ENCODE measurements at places on chromosomes 5 and 9. TPM values are rescaled to one million over a fixed set of nuclear protein-coding genes. Genes with fewer than 3 reads are reported as not detected.

The TSLP gene
- total RNA-seq = 0.28 TPM

- no peak for DNase-seq
These were observed 47.0 kb downstream of the SLC44A1 start for GRCh38 chr9:105291422-105291859.

GRCh38 chr5:137761566-137761965, 7.4 kb upstream of the HNRNPA0 start:
- no peak for DNase-seq

GRCh38 chr5:45578270-45578669, 117.9 kb downstream of the HCN1 start:
- no peak for DNase-seq

GRCh38 chr5:176955895-176956294, 50.7 kb downstream of the UIMC1 start:
- DNase-seq = peak; percentile 23

The CYFIP2 gene
- 11.7 TPM for total RNA-seq

The CTSL gene
- 57.0 TPM for total RNA-seq

DNA sequence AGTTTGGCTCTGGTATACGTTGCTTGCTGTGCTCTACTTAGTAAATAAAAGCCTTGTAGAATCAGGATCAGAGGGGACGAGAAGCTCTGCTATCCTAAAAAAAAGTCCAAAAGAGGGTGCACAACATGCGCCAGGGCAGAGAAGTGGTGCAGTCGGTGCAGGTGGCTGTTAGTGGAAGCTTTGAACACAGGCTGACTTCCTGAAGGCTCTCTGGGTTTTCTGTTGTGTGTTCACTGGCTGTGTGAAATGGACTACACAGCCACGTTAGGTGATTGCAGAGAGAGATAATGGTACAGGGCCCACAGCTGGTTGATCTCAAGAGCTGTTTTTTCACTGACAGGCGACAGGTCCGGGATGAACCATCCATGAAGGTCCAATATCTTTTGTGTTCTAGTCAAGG, 167.4 kb downstream of the TMEM167A start:
- DNase-seq = no peak

The NTNG2 gene
- total RNA-seq = 0.54 TPM

- DNase-seq = no peak
These were observed 294.9 kb downstream of the TAF11L14 start for GRCh38 chr5:17929171-17929570.

DNA sequence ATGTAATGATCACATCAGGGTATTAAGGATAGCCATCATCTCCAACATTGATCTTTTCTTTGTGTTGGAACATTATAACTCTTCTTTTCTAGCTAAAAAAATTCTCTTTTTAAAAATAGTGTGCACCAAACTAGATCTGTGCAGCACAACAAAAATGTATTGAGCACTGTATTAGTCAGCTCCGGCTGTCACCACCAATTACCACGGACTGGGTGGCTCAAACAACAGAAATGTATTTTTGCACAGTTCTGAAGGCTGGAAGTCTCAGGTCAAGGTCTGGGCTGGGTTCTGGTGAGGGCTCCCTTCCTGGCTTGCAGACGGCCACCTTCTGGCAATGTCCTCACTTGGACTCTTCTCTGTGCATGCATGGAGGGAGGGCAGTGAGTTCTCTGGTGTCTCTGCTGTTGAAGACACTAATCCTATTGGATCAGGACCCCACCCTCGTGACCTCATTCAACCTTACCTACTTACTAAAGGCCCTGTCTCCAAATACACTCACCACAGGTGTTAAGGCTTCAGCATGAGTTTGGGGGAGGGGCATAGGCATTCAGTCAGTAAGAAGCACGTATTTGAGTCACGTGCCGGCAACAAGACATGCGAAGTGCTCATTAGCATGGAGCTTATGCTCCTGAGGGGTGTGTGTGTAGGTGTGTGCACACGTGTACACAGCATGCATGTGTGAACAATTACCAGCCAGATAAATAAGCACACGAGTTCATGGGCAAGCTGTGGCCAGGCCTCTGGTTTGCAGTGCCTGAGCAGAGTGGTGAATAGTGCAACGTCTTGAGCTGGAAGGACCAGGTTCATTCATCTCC, 89.4 kb upstream of the SH3PXD2B start:
- no peak for DNase-seq

DNA sequence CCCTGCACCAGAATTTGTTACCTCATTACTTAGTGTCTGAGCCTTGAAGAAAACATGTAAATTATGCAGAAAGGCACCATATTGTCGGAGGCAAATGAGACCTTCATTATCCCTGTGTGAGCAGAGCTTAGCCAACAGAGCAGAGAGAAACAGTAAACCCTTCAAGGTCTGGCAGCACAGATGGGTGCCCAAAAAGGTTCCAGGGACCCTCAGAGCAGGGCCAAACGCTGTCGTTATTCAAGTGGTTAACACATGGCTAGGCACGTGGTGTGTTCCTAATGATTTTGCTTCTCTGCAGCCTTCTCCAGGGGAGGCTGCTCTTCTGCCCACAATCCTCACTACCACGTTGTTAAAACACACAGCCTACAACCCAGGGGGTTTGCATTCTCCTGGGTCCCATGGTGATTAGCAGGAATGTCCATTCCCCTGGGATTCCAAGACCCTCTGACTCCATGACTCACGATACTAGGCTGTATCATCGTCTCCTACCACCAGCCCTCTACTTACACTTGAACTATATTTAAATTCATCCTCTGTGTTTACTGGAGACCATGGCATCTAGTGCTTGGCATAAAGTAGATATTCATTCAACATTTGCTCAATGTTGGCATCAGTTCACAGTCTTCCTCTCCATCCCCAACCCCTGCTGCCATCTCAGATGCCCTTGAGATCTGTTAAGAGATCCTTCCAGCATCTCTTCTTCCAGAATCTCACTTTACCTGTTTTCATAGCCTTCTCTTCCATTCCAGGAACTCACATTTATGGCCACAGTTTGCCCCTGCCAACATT, 174.5 kb upstream of the RAD23B start:
- no peak for DNase-seq

DNA sequence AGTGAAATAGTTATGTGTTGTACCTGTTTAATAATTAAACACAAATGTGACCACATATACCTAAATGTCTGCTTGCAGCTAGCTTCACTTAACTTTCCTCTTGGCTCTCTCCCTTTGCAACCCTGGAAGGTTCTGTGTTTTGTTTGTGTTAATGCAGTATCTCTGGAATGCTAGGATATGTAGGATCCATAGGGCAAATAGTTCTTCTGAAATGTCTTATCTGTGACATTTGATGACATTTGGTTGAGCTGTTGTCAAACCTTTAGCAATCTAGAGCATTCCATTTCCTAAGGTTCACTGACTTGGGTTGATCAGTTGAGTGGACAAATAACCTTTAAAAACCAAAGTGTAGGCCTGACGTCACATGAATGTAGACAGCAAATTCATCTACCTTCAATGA, 21.8 kb downstream of the CTNNA1 start:
- DNase-seq = no peak

DNA sequence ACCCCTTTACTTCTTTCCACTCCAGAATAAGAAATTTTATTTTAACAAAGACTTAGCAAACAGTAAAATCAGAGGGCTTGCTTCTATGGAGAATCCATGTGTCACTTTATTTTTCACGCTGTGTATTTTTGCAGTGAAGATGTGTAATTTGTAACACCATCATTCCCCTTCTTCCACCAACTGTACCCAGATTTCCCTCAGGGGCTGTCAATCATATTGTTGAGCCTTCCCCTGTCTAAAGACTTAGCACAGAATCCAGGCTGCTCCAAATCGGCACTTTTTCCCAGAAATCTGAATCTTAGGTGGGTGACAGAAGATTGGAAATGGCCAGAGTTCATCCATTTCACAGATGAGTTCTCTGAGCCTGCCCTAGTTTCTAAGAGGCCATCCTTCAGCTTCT, 115.9 kb downstream of the GNAQ start:
- DNase-seq = no peak

DNA sequence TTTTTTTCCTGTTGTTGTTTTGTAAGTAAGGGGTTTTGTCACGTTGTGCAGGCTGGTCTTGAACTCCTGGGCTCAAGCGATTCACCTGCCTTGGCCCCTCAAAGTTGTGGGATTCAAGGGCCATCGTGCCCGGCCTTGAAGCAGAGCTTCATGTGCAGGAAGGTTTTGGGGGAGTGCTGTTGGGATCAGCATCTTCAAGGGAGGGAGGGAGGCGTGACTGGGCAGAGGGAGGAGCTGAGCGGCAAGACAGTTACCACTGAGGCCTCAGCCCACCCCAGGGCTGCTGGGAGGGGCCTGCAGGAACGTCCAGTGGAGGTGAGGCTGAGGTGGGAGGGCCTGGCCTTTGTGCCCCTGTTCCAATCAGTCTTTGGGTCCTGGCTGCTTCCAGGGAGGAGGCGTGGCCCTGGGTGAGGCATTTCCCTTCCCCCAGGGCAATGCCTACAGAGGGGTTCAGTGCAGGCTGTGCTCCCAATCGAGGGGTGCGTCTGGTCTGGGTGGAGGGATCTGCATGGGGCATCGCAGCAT, 21.4 kb downstream of the OR2V1 start:
- no peak for DNase-seq

DNA sequence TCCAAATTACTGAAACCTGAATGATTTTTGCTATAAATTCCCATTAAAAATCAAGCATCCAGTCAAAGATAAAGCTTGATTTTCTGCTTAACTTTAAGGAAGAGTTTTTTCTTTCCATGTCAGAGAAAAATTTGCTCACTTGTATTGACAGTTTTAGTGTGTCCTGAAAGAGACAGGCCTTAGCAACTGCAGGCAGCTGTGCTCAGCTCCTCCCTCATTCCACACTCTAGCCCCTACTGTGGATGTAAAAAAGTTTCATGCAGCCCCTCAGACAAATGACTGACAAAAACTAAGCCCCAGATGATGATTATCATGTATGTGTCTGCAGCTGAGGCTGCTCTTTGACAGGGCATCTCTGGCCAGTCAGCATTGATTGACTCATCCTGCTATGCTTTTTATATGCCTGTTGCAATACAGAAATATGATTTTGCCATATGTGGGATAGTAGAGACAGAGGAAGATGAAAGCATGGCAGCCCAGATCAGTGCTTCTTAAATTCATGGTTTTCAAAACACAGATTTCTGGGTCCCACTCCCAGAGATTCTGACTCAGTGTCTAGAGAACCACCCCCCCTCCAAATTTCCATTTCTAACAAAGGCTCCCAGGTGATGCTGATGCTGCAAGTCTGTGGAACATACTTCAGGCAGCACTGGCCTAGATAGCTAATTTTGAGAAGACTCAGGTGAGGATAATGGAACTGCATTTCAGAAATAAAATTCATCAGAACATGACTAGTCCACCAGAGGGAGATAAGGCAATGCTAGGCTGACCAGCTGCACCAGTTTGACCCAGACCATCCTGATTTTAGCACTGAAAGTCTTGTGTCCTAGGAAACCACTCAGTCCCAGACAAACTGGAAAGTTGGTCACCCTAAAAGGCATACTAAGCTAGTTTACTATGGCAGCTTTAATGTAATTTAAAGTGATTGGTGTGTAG, 298.7 kb upstream of the KCNN2 start:
- peak; percentile 10 for DNase-seq

The PCDHB16 gene
- 0.18 TPM for total RNA-seq

GRCh38 chr9:97809666-97810344, 43.2 kb upstream of the FOXE1 start:
- DNase-seq = no peak

DNA sequence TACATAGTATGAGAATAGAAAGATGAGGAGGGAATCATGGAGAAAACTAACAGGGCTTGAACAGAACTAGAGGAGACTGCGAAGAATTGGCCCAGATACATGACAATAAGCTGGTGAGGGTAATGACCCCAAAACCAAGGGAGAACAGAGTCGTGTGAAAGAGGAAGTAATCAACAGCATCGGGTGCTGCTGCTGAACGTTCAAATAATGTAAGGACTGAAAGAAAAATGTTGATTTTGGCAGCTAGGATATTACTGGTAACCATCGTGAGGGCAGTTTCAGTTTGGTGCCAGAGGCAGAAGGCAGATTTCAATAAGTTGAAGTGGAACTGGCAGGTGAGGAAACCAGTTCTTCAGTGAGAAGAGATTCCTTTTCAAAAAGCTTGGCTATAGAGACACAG, 66.8 kb upstream of the SMC2 start:
- no peak for DNase-seq

GRCh38 chr9:121233906-121234831, 32.5 kb upstream of the RAB14 start:
- peak; percentile 81 for DNase-seq

- no peak for DNase-seq
These were observed 46.4 kb upstream of the SLCO6A1 start for GRCh38 chr5:102545175-102545574.

DNA sequence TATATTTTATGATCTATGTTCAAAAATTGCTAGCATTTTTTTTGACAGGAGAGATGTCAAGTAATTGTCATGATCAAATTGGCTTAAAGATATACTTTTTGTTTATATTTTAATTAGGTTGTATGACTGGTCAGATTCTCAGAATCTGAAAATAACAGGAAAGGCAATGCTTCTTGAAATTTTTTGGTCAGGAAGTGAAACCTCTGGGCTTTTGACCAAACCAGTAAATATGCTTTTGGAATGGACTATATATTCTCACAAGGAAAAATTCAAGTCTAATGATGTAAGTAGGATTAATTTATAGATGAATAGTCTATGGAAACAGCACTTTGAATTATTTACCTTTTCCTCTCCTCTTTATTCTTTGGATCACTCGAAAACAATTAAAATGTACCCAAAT, 52.3 kb downstream of the SLF1 start:
- peak; percentile 10 for DNase-seq

DNA sequence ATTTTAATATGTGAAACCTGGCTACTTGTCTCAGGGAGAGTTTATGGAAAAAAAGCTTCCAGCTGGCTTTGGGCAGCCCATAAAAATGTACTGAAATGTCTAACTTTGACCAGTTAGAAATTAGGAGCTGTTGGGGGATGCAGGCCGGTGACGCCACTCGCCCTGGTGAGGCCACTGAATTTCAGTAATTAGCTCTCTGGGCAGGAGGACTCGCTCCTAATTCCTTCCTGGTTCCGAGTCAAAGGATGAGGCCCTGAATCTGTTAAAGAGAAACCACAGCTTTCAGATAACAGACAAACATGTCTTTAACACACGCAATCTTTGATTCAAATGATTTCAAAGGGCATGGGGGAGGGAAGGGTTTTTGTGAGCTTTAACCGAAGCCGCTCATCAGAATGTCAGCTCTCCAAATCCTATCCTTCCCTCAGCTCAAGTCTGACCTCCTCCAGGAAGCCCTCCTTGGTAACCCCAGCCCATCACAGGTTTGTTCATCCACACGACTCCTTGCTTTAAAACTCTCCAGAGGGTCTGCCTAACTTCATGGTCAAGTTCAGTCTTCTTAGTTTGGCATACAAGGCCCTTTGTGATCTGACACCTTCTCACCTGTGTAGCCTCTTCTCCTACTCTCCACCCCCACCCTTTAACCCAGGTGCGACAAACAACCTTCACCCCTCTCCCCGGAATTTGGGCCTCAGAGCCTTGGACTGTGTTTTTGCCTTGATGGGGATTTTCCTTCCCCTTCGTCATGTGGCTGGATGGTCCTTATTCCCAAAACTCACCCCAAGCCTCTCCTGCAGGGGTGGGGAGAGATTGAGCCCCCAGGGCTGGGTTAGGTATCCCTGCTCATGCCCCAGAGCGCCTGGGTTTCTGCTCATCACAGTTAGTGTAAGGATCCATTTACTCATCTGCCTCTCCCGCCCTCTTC, 13.6 kb upstream of the PHF19 start:
- no peak for DNase-seq

The ENTPD8 gene
- not detected for total RNA-seq

The PCDHAC1 gene
- total RNA-seq = not detected
